ENCODE measurements at places on chromosomes 12 and 14.

DNA sequence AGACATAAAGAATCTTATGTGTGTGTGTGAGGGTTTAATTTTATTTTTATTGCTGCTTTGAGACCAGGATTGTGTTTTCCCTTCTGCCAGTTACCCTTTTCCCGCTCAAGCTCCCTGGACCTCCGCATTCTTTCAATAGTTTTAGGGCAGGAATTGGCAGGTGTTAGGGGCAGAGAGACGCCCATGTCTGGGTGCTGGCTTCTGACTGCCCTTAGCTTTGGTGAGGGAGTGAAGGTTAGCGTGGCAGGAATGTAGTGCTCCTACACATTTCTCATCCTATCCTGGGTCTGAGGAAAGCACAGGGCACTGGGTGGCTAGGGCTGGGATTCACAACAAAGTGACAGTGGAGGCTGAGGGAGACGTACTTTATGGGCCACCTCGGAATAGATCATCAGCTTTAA lies 428.1 kb downstream of the ZFP36L1 start:
- ATAC-seq, result no peak

DNA sequence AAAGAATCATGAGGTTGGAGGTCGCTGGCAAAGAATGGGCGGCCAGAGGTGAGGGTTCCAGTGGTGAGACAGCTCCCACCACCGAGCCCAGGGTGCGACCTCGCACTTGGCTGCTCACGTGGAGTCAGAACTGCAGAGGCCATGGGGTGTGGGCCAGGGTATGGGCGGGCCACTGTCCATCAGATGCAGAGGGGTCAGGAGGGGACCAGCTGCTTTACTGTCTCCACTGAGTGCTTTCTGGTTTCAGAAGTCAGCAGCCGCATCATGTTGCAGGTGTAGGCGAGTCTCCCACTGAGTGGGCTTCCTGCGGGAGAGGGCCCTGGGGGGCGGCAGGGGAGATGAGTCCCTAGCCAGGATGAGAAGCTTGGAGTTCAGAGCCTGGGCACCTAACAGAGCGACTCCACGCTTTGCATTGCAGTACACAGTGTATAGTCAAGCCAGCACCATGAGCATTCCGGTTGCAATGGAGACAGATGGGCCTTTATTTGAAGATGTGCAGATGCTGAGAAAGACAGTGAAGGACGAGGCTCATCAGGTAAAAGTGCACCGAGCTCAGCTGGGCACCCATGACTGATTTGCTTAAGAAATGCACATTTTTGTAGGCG lies 46.9 kb upstream of the DYNC1H1 start:
- no peak for ATAC-seq

GRCh38 chr14:69547701-69548348 lies 26.8 kb downstream of the CCDC177 start:
- peak; percentile 34 for ATAC-seq

DNA sequence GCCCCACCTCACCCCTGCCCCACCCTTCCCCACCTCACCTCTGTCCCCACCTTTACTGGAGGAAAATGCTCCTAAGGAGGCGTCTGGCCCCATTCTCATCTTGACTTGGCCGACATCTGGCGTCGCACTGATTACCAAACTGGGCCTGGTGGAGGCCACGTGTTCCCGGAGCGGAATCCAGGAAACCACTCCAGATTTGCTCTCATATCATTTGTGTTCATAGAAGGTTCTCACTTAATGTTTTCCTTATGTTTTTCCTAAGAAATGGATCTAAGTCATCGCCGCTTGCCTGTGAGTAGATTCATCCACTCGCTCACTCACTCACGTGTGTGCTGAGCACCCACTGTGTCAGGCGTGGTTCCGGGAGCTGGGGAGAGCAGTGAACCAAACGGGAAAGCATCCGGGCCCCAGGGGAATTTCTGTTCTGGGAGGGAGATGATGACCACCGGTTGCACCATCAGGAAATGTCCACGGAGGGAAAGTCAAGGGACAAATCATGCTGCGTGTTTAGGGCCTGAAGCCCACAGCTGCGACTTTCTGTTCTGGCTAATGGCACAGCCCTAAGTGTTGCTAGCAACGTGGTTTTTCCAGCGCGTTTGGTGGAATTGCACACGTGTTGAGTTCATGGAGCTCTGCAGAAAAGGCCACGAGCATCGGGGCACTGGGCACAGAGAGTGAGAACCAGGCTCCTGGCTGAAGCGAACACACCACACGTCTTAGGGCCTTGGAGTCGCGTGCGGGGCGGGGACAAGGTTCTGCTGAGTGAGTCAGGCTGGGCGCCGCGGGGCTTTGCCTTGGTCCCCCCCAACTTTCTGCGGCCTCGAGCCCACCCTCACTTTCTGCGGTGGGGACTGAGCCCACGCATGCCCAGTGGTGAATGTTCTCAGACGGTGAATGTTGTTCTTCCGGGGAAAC lies 57.7 kb downstream of the ADGRD1 start:
- ATAC-seq, result no peak

- ATAC-seq, result peak; percentile 95
Measured at GRCh38 chr14:69643430-69644200, 32.2 kb downstream of the SUSD6 start.

- ATAC-seq, result no peak
Measured at GRCh38 chr12:115049614-115050013, 365.6 kb upstream of the TBX3 start.

DNA sequence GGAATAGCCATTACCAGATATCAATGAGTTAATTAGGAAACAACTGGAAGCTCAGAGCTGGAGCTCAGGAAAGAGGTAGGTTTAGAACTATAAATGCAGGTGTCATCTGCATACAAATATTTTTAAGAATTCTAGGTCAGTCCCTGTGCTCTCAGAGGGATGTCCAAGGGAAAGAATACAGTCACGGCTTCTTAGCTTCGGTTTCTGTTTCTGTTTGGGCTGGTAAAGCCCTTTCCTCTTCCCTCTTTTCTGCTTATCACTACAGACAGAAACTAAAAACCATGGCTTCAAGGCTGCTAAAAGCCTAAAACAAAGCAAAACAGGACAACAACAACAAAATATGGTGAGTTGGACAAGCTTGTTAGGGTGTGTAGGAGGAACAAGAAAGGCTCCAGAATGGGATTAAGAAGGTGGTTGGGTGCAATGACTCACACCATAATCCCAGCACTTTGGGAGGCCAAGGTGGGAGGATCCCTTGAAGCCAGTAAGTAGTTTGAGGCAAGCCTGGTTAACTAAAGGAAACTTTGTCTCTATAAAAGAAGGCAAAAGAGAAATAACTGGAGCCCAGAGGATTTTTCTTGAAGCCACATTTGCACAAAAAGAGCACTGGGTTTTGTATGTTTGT lies 113.0 kb downstream of the SEC23A start:
- no peak for ATAC-seq

DNA sequence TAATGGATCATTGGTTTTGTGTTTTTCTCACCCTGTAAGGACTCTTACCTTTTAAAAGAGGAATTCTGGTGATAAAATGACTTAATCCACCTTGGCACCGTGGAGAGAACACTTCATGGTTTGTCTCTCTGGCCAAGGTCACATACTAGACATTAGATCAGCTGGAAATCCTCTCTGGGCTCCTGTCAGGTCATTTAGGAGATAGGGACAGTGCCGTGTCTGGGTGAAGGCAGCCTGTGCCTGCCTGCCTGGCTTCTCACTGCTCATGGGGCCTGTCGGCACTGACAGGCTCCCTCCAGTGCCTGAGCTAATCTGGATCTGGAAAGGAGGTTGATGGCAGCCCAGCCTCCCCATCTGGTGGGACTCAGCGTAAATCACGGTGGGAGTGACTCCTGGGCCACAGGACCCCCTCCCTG lies 5.7 kb downstream of the CRADD start:
- ATAC-seq, result no peak

DNA sequence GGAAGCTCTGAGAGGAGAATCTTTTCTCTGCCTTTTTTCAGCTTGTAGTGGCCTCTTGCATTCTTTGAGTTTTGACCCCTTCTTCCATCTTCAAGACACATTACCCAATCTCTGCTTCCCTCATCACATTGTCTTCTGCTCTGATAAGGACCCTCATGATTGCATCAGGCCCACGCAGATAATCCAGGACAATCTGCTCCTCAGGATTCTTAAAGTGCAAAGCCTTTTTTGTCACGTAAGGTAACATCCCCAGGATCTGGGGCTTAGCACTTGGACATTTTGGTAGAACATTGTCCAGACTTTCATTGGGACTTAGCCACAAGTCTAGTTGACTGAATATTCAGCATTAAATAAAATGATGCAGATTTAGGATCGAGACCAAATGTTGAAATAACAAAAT lies 521.2 kb downstream of the RMST start:
- ATAC-seq, result no peak

DNA sequence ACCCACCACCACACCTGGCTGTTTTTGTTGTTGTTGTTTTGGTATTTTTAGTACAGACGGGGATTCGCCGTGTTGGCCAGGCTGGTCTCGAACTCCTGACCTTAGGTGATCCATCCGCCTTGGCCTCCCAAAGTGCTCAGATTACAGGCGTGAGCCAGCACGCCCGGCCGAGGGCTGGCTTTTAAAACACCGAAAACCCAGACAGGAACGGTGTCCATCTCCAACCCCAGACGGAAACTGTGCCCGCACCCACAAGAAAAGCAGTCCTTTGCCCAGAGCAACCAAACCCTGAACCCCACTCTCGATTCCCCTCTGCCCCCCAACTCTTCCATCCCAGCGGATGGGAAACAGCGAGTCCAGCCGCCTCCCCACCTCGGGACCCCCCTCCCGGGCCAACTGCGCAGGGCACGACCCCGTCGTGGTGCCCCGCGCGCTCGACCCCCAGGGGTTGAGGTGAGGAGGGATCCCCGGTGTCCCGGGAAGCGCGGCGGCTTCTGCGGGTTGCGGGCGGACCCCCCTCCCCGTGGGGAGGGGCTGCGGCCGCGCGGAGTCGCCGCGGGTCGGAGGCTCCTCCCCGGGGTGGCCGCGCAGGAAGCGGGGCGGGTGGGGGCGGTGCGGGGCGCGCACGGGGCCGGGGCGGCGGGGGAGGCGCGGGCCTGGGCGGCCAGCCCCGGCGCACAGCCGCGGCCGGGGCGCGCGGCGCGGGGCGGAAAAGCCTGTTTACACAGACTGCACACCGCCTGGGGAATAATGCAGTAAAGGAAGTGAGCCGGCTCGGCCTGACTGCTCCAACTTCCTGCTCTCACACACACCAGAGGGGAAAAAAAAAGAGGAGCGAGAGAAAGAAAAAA lies at the start of gene ELK3:
ELK3 (plus strand) TSS at position 651 of the 851 bp plus-strand sequence.
- ATAC-seq, result peak; percentile 22

DNA sequence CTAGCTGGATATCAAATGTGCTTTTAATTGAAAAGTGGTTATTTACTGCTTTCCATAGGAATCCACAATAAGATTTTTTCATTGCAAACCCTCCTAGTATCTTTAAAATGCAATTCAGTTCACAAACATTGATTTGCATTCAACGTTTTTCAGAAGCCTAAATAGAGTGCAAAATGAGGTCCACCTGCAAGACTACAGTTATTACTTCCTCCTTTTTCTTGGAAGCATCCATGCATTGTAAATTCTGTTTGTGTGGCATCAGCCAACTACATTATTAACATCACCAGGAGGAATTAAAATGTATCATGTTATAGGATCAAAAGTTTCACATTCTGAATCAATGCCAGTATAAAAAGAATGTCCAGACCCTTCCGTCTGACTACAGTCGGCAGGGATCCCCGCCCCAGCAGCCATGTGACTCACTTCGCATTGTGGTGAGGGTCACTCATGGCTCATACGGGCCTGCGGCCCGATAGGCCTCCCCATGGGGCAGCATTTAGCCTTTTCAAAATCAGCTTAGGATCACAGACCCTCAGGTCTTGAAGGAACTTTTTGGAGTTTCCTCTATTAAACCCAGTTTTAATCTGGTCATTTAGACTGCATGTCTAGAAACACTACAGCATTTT lies 46.3 kb downstream of the NTF3 start:
- ATAC-seq, result no peak

GRCh38 chr12:101777978-101778377 lies 38.7 kb upstream of the SYCP3 start:
- no peak for ATAC-seq

DNA sequence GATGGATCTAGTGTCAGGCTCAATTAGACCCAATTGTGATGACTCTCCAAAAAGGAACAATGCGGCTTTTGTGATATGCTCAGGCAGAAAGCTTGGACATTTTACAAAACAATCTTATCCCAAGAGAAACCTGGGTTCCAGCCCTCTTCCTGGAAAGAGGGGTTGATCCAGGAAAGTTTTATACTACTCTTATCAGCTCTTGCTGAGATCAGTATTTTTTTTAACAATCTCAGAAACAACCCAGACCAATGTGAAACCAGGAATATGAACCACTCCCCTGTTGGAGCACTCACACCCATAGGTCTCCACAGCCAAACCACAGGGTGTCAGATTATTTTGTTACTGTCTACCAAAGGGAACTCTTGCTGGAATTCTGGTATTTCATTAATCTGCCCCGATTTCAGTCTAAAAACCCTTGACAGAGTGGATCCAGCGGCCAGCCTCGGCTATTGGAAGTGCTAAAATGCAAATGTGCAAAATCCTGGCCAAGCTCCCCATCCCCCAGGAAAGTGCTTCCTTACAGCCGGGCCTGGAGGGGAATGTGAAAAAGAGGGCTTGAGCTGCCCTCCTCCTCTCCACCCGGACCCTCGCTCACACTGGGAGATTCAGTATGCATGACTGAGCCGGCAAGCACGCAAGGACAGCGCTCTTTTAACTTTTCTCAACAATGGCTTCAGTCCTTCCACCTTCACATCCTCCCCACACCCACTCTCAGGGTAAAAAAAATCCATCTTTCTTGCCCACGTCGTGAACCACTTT lies 4.0 kb downstream of the FBXL14 start:
- ATAC-seq, result no peak

- no peak for ATAC-seq
Measured at GRCh38 chr12:79296871-79297270, 393.9 kb downstream of the PAWR start.

GRCh38 chr12:7093486-7093885 lies 1.2 kb upstream of the C1R start:
- no peak for ATAC-seq

DNA sequence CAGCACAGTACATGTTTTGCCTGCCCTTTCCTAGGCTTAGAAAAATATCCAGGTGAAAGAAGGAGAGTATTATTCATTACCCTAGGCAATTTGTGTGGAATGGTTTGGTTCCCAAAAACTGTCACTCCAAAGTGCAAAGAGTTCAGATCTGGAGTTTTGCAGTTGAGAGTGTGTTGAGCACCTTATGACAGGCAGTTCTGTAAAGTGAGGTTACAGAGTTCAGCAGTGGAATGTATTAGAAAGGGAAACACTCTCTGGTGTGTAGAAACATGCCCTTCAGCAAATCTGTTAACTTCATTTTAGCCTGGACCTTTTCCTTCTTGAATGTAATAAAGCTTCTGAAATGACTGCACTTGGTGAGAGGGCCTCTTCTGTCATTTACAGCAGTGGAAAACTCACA lies 154.0 kb upstream of the SSTR1 start:
- no peak for ATAC-seq

GRCh38 chr12:47022296-47022695 lies 57.1 kb upstream of the PCED1B start:
- ATAC-seq, result peak; percentile 39
